ENCODE measurements at places on chromosomes 16 and 17.

GRCh38 chr17:80786887-80787286 is 204.8 kb upstream of the CHMP6 start:
- DNase-seq, result no peak

GRCh38 chr17:20890338-20890737 is 152.5 kb downstream of the USP22 start:
- no peak for DNase-seq

DNA sequence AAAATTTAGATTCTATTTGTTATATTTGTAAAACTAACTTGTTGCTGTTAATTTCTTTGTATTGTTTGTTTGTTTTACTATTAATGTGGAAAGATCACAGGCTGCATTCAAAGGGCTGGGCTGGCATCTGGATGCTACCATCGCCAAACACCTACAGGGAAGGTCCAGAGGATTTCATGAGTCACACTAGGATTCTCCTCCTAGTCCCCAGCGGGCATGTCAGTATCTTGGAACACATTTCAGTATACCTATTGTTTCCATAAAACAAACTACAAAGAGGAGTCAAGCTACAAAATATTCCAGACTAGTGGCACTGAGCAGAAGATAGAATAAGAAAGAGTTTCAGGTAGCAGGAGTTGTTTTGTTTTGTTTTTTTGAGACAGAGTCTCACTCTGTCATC is 55.3 kb downstream of the NOG start:
- no peak for DNase-seq

DNA sequence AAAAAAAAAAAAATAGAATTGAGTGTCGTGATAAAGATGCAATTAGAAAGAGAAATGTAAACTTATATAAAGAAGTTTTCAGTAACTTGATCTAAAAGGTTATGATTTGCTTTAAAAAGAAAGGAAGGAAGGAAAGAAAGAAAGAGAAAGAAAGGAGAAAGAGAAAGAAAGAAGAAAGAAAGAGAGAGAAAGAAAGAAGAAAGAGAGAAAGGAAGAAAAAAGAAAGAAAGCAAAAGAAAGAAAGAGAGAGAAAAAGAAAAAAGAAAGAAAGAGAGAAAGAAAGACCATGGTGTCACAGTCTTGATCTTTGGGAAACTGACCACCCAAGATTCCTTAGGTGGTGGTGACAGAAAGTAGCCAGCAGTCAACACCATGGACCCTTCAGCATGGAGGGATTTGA is 4.3 kb upstream of the CCL3 start:
- DNase-seq, result no peak

GRCh38 chr17:56064506-56064905 is 88.8 kb upstream of the ANKFN1 start:
- no peak for DNase-seq

DNA sequence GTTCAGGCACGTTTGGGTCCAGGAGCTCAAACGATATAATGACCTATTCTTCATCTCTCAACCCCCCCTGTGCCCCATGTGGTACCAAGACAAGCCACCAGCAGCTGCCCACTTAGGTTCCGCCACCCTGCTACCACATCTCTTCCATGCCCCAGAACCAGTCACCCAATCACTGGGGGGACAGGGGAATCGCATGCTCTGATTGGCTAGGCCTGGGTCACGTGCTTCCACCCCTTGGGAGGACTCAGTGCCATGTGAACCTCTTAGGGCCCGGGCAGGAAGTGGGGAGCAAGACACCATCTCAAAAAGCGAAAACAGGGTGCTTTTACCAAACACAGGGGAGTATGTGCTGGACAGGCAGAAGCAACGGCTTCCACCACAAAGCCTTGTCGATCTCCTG is 91.3 kb downstream of the KATNIP start:
- DNase-seq, result no peak

DNA sequence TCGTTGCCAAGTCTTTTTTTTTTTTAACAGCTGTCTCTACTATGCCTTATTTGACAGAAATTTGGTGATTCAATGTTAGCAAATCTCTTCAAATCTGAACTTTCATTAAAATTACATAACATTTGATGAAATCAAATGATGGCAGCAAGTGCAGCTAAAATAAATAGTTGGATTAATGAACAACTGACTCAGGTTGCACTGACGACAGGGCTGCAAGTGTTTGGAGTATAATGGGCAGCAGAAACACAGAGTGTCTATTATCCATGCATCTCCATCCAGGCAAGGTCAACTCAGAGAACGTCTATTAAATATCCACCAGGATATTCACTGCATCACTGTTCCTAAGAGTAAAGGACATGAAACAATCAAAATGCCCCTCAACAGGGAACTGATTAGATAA is 109.8 kb downstream of the SLC39A11 start:
- DNase-seq, result no peak

DNA sequence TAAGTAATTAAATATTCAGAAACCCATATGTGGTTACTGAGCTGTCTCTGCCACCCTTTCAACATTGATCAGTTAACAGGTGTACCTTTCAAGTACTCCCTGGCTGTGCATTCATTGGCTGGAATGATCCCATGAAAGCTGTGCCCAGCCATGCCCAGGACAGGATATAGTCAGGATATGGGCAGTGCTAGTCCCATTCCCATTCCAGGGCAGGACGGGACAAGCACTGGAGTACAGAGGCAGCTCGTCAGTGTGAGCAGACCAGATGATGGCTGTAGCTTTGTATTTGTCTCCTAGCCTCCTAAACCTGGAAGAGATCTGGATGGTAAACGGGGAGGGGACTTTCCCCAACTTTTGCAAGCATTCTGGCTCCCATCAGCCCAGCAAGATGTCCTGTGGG is 22.5 kb downstream of the HEATR3 start:
- DNase-seq, result no peak

GRCh38 chr17:4433515-4434031 is at the start of gene SPNS3:
Gene SPNS3, plus strand, starts transcription at chr17:4433940. Its CDS starts 28 bp downstream, at chr17:4433968.
- no peak for DNase-seq

All from K562 (cell line).